ENCODE measurements at places on chromosomes 1 and 21.

- DNase-seq = no peak
Measured at GRCh38 chr1:105516068-105516467, 1540.4 kb upstream of the PRMT6 start.

DNA sequence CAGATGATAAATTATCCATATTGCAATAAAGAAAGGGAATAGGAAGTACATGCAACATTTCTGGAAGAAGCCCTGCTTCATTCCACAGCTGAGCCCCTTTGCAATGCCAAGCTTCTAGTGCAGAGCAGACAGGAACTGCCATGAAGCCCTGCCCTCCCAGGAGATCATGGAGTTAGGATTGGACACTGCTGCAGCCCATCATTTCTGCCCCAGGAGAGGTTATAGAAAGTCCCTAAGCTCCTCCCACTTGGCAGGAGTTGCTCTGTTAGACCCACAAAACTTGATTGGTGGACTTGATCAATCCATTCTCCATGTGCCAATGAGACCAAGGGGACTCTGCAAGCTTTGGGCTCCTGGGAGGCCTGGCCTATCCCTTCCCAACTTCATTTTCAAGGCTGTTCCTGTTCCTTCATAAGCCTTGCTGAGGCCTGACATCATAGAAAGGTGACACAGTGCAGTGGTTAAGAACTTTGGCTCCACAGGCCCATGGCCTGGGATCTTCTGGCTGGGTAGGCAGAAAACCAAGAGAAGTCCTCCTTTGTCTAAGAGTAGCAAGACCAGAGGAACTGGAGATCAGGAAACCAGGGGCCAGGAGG, 1.3 kb upstream of the LAPTM5 start:
- DNase-seq = no peak

- DNase-seq = no peak
Measured at GRCh38 chr1:175725684-175726083, 17.7 kb downstream of the TNR start.

- no peak for DNase-seq
Measured at GRCh38 chr1:215719552-215719951, 152.4 kb downstream of the KCTD3 start.

DNA sequence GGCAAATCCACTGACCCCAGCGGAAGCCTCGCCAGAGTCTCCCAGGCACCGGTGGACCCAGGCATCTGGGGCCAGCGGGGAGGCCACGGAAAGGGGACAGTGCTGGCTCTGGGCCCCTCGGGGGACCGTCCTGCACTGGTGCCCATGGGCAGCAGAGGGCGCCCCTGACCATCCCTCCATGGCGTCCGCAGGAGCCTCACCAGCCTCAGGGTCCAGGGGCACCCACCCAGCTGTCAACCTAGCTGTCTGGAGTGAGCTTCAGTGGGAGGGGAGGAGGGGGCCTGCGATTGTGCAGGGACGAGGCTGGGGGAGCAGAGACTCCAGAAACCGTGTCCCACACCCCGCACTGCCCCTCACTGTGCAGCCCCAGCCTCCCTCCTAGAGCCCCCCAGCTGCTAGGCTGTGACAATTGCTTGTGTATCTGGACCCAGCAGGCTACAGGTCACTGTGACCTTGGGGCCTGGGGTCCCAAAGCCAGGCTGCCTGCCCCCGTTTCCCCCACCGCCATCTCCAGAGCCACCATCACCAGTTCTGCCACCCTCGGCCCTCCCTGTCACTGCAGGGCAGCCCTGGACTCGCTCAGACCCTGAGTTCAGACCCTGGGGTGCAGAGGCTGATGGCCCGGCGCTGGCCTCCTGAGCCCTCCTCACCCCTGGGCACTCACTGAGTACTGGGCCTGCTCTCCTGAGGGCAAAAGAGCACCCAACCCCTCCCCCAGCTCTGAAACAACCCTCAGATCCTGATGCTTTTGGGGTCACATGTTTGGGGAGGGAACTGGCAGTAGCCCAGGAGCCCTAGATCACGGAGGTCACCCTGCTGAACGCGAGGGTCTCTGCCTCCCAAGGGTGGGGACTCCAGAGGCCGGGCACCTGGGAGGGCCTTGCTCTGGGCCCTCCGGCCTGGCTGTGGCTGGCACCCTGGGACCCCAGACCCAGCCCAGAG, 10.6 kb upstream of the COL6A1 start:
- no peak for DNase-seq

GRCh38 chr1:16289959-16290358, 53.0 kb upstream of the CPLANE2 start:
- DNase-seq = no peak

- DNase-seq = no peak
Measured at GRCh38 chr1:94926126-94926914, 590 bp downstream of the CNN3 start.

DNA sequence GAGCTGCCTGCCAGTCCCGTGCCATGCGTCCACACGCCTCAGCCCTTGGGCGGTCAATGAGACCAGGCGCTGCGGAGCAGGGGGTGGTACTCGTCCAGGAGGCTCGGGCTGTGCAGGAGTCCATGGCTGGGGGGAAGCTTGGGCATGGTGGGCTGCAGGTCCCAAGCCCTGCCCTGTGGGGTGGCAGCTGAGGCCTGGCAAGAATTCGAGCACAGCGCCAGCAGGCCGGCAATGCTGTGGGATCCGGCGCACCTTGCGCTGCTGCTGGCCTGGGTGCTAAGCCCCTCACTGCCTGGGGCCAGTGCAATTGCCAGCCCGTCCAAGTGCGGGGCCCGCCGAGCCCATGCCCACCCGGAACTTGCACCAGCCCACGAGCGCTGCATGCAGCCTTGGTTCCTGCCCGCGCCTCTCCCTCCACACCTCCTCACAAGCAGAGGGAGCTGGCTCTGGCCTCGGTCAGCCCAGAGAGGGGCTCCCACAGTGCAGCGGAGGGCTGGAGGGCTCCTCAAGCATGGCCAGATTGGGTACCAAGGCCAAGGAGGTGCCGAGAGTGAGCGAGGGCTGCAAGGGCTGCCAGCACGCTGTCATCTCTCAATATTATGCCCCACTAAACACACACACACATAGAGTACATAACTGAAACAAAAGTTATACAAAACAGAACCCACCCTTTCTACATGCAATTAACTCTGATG, 307.7 kb downstream of the LMO4 start:
- DNase-seq = no peak

DNA sequence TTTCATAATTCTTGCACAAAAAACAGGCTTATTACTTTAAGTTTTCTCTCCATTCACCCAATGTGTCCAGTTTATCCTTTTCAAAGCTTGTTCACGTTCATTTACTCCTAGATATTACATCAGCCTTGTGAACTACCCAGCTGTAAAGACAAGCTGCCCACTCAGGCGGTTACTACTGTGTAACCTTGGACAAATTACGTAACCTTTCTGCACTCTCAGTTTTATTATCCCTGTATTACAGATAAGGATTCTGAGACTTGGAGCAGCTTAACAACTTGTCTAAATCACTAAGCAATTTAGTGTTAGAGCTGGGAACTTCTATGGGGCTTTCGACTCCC, 20.5 kb upstream of the LPAR3 start:
- DNase-seq = no peak
